ENCODE measurements at places on chromosomes 7 and 10.

DNA sequence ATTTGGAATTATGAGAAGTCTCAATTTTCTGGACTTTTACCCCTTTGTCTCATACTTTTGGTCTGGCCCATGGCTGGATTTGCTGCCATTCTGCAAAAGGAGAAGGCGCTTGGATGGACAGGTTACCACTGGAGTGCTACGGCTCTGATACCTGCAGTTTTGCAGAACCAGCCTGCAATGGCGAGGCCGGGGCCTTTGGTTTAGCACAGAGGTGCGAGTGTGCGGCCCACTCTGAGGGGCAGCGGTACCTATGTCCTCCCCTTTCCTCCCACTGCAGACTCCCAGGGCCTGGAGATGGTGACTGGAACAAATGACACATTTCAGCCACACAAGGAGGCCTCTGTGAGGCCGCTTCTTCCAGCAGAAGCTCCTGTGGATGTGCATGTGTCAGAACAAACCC lies 11.9 kb downstream of the ZNF777 start:
- no peak for DNase-seq

GRCh38 chr7:150476285-150476684 lies 25.9 kb downstream of the GIMAP8 start:
- no peak for DNase-seq

GRCh38 chr10:125221716-125222115 lies 61.4 kb upstream of the CTBP2 start:
- no peak for DNase-seq

GRCh38 chr10:32077896-32078485 lies 21.8 kb upstream of the KIF5B start:
- peak; percentile 91 for DNase-seq

GRCh38 chr7:480531-481218 lies 39.0 kb downstream of the PDGFA start:
- DNase-seq = no peak

DNA sequence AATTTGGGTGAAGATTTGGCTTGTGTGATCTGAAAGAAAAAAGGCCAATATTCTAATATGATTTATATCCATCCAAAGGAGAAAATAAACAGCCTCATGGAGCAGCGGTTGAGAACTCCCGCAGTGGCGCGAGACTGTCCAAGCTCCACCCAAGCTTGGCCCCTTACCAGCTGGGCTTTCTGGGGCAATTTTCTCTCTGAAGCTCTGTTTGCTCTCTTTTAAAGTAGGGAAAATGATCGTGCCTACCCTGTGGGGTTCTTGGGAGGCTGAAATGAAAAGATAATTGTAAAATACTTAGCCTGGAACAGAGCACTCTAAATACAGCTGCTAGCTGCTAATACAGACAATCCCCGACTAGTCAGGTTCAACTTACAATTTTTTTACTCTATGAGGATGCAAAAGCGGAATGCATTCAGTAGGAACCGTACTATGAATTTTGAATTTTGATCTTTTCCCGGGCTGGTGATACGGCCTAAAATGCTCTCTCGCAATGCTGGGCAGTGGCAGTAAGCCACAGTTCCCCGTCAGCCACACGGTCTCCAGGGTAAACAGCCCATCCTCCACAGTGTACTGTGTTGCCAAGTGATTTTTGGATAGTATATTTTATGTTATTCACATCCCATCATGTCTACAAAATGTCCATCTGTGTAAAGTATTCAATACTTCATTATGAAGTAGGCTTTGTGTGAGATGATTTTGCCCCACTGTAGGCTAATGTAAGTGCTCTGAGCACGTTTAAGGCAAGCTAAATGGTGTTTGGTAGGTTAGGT lies 137.7 kb downstream of the CHN2 start:
- no peak for DNase-seq

DNA sequence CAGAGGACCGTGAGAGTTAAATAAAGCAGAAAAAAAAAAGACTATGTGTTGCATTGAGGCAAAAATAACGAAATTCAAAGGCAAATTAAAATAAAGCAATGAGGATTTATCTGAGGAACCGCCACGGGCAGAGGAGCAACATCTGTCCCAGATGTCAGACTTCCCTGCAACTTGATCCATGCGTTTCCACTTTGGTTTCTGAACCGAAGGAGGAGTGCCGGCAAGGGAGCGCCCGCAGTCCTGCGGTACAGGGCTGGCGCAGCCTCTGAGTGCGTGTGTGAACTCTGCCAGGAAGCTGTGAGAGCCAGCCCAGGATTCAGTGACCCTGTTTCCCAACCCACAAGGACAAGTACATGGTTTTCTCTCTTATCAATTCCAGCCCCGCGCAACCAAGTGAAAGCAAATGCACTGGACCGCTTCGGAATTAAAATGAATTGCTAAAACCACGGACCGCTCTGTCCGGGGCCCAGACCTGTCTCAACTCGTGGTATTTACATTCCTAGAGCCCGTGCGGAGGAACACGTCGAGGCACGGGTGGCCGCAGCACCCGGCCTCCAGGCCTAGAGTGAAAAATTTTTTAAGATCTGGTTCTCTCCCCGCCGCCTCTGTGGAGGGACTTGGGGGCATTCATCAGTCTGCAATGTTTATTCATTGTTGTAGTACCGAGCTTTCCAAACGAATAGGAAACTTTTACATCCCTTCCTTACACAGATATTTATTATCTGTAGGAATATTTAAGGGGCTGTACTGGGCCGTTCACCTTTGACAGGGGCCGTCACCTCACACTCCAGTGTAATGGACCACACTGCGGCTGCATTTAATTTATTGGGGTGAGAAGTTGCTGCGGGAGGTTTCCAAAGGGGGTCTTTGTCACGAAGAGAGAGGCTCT lies 291.5 kb upstream of the NFE2L3 start:
- peak; percentile 42 for DNase-seq

- DNase-seq = no peak
Measured at GRCh38 chr10:76618171-76618570, 1019.4 kb downstream of the KCNMA1 start.

DNA sequence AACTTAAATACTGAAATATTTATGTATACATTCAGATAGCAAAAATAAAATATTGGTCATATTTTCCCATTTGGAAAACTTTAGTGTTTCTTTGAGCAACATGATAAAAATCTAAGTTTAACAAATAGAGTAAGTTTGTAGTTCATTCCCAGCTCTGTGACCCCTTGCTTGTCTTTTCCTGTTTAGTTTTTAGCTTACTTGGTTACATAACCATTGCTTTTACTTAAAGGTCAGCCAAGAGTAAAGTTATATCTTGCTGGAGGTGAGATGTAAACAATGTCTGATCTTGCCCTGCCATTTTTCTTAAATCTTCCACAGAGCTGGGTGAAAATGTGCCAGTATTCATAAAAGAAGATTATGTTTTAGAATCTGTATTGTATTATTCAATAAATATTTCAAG lies 46.7 kb upstream of the MDFIC start:
- DNase-seq = no peak

- DNase-seq = no peak
Measured at GRCh38 chr7:151243408-151244195, 4.9 kb downstream of the SMARCD3 start.

DNA sequence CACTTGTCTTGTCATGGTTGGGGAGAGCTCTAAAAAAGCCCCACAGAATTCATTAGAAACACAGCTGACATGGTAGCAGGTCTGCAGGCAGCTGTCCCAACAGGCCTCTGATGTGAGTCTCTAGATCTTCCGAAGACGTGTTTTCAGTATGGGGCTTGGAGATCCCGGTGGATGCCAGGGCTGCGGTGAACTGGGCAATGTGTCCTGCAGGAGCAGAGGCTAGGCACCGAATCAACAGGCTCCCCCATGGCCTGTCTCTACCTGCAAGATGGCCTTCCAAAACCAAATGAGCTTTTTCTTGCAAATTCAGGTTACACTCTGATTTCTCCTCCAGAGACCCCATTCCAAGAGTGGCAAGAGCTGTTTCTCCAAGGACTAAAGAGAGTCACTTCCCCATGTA lies 2.9 kb downstream of the CPXM2 start:
- no peak for DNase-seq

DNA sequence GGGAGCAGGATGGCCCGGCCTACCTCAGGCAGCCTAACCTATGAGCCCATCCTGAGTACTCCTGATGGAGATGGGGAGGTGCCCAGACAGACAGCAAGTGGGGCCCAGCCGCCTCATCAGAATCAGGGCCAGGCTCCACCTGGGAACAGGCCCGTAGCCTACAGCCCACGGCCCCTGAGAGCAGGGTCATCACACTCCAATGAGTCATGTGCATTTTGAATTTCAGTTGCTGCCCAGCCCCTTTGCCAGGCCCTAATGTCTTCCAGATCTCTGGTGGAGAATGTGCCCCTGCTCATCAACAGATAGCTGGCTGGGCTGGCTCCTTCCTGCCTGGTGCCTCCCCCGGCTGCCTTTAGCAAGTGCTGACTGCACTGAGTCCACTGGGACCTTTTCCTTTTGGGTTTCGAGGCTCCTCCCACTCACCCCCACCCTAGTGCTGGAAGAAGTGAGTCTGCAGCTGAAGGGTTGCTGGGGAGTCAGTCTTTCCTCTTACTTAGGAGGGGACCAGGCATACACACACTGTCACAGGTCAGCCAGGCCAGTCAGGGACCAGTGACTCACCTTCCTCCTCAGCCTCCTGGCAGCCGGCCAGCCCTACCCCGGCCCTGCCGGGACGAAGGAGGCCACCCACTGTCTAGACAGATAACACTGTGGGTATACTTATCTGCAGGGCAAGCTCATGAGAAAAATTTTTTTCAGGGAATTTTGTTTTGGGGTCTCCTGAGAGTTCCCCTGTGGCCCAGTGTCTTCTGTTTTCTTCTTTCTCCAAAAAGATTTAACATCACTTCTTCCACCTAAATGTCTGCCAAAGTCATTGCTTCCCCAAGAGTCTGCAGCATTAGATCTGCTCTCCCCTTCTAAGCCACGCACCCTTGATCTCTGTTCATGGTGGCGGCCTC lies 9.1 kb upstream of the ASIC3 start:
- peak; percentile 97 for DNase-seq

Measured in EH (cell line).